ENCODE measurements at places on chromosomes 2 and 18.

GRCh38 chr2:20352230-20352578, 1.6 kb upstream of the PUM2 start:
- DNase-seq: no peak

DNA sequence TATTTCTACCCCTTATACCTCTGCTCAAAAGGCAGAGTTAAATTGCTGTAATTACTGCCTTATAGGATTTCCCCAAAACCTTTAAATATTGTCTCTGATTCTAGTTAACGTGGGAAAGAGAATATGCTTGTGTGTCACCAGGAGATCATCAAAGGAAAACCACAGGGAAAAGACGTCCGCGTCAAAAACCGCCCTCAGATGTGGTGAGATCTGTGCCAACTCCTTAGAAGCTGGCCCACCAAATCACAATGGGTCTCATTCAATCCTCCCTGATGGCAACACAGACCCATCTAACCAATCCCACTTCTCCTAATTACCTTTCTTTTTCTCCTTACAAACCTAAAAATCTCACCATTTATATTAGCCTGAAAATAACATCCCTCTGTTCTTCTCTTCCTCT, 25.4 kb downstream of the VPS54 start:
- DNase-seq: no peak

DNA sequence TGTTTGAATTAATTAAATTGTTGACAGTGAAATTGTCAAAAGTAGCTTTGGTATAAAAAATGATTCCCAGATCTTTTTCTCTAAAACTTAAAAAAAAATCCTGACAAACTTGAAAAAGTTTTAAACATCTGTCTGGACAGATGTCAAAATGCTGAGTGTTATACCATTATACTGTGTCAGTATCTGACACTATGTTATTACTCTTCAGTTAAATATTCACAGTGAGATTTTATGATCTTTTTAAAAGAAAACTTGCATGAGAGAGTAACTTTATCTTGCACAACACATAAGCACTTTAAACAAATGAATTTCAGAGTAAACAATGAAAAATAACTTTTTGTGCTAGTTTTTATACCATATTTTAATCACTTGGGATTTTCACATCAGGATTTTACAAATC, 167.4 kb downstream of the MEIS1 start:
- DNase-seq: no peak

DNA sequence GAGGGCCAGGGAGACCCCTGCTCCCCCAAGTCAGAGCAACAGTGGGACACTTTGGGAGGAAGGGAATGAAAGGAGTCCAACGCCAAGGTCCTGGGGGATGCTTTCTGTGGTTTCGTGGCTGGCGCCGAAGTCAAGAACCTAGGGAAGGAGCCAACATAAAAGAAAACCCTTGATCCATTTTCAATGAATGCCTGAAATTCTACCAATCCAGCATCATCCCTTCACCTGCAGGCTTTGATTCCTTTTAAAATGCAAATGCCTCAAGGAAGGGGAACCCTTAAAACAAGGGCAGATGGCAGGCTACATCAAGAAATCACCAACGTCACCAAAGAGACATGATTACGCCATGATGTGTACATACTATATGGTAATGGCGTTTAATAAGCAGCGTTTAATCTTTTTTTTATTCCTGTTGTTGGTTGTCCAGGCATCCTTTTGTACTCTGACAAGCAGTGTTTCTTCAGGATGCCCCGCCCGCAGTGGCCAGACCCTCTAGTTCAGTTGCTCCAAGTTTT, 123.3 kb upstream of the SLC1A4 start:
- DNase-seq: no peak

DNA sequence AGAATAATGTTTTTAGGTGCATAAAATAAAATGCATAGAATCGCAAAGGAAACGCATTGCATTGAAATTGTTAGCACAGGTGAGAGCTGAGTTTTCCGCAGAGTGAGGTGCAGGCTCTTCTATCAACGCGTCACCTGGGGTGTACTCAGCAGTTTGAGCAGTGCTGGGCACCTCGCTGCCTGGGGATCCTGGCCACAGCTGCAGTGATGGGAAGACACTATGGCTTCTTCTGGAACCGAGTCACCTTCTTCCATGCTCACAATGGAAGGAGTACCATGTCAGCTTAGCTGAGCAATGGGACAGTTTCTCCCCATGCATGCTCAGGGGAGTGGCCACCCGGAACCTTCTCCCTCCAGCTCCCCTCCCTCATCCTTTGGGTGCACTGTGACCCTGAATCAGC, 95.4 kb upstream of the OTOS start:
- DNase-seq: no peak

- no peak for DNase-seq
These were observed 234.5 kb downstream of the HDAC4 start for GRCh38 chr2:239166201-239166834.

DNA sequence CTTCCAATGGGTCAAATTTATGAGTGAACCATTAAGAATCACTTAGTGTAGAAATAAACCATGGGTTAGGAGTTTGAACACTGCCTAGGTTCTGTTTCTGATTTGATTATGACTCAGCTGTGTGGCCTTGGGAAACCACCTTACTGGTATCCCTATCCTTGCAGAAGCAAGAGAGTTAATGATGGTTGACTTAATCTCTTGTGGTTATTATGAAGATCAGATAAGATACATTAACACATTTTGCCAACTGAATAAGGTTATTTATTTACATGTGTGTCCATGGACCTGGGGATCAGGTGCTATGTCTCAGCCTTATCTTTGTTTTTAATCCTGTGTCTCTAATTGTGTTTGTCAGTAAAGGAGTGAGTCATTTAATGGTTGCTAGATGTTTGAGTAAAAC, 5.4 kb upstream of the KCNJ13 start:
- peak; percentile 56 for DNase-seq

DNA sequence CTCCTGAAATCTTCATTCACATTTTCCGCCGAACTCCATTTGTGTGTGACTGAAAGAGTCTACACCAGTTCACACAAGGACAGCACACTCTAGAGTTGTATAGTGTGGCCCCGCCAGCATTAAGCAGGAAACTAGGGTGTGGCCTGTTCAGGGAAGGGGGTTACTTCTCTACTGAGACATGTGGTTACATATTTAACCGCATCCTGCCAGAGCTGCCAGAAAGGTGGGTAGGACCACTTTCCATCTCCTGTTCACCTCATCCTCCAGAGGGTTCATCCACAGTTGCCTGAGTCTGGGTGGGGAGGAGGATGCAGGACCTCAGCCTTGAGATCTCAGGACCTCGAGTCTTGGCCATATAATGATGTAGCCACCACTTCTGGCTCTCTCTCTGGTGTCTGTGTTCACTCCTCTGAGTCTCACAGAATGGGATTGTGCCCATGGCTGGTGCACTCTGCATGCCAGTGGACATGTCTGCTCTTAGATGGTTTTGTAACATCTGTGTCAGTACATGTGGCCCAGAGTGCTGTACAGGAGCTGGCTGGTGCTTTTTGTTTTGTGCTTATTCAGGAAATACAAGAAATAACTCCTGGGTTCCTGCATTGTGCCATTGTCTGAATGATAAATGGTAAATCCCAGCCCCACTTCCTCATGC, 7.7 kb upstream of the SP140L start:
- DNase-seq: no peak

GRCh38 chr2:195536906-195537305, 120.1 kb upstream of the SLC39A10 start:
- DNase-seq: no peak

- no peak for DNase-seq
These were observed 7.4 kb downstream of the SCN3A start for GRCh38 chr2:165196411-165196810.

DNA sequence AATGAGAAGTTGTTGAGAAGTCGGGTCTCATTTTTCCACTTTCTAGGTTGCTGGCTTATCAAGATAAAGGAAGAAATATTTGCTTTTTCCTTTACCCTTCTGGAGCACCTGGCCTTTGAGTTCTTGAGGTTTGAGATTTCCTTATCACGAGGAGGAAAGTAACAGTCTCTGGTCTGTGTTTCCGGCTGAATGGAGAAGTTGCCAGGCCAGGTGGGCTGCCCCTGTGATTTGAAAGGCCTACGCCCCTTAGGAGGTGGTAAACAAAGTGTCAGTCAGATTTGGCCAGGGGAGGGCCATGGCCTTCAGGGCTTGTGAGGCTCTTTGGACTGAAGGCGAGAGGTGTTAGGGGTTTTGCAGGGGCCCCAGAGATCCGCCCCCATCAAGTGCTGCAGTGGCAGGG, 156.7 kb upstream of the HAAO start:
- DNase-seq: no peak

- no peak for DNase-seq
These were observed 287.6 kb downstream of the SETBP1 start for GRCh38 chr18:44968336-44968735.

- DNase-seq: no peak
These were observed 149.6 kb downstream of the ACKR3 start for GRCh38 chr2:236719192-236719635.

GRCh38 chr18:74949611-74950010, 259.3 kb downstream of the PTGR3 start:
- DNase-seq: no peak

- no peak for DNase-seq
These were observed 84.2 kb downstream of the PLB1 start for GRCh38 chr2:28580078-28580477.

DNA sequence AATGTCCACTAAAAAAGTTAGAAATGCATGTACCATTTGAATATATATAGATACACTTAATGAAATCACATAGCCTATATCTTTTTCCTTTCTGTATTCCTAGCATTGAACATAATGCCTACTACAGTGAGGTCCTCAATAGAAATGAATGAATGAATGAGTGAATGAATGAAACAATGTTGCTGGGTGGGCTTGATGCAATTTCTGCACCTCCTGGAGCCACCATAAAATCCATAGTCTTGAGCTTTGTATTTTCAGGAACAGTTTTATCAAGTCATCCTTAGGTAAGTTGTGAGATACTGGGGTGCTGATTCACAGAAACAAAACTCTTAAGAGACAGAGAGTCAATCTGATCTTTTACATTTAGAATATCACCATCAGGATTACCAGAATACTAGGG, 3.3 kb downstream of the CFAP53 start:
- no peak for DNase-seq

GRCh38 chr2:28234807-28235206, 157.9 kb upstream of the FOSL2 start:
- no peak for DNase-seq

DNA sequence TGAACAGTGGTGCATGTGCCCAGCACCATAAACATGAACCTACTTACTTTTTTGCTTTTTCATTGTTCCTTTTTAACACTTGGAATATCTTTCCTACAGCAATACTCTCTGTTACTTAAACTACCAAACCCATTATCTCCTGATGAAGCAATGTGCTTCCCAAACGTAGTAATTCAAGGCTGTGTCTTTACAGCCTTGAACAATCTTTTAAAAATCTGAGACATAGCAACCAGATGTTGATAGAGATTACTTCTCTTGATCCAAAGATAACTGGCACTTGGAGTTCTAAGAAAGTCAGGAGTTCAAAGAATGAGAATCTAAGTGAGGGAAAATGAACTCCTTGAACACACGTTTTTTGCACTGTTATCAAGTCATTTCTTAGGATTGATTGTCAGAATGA, 40.4 kb downstream of the ATP8B1 start:
- DNase-seq: no peak

GRCh38 chr2:1644427-1644826, 99.9 kb downstream of the PXDN start:
- DNase-seq: no peak

DNA sequence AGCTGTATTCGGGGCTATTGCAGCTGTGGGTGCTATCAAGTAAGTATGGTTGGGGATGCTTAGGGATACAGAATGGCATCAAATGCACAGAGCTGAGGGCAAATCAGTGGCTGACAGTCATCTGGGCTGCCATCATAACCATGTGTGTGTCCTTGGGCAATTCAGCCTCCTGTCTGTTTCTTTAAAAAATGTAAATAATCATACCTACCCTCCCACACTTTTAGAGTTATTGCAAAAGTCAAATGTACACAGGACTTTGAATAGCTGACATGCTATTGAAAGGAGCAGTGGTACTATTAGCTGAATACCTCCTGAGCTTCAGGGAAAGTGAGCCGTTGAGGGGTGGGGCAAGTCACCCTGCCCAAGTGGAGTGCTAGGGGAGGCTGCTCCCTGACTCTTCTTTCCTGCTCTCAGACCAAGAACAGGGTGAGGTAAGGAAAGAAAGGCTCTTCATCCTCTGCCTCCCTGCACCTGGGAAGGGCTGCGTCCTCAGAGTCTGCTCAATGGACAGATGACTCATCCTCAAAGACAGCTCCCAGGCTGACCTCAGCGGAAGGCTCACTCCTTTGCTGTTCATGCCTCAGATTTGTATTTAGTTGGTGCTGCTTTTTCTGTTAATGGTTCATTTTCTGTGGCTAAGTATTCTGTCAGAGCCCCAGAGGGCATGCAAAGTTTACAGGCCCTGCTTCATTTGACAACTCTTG, 54.9 kb upstream of the BZW1 start:
- peak; percentile 48 for DNase-seq

- peak; percentile 5 for DNase-seq
These were observed 150.4 kb downstream of the MTX2 start for GRCh38 chr2:176419591-176420071.

GRCh38 chr18:76565238-76566173, 70.5 kb upstream of the ZNF516 start:
- peak; percentile 93 for DNase-seq

DNA sequence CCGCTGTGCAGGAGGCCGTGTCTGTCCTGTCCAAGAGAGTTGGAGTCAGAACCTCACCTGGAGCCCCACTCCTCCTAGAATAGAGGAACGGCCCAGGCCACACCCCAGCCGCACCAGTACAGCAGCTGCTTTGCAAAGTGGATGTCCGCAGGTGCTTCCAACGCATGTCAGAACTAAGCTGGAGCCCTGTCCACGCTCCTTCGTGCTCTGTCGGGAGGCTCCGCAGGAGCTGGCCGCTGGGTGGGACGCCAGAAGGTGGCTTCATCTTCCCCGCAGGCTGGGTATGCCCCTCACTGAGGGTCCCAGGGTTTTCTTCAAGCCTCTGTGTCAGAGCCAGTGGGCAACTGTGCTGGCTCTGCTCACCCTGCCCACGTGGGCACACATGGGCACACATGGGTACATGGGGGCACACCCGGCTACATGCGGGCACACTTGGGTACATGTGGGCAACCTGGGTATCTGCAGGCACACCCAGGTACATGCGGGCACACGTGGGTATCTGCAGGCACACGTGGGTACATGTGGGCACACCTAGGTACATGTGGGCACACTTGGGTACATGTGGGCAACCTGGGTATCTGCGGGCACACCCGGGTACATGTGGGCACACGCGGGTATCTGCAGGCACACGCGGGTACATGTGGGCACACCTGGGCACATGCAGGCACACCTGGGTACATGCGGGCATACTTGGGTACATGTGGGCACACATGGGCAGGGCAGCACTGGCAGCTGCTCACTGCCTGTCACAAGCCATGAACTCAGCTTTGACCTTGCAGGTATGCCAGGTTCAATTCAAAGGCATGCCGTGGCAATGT, 67.1 kb upstream of the CTDP1 start:
- DNase-seq: no peak

DNA sequence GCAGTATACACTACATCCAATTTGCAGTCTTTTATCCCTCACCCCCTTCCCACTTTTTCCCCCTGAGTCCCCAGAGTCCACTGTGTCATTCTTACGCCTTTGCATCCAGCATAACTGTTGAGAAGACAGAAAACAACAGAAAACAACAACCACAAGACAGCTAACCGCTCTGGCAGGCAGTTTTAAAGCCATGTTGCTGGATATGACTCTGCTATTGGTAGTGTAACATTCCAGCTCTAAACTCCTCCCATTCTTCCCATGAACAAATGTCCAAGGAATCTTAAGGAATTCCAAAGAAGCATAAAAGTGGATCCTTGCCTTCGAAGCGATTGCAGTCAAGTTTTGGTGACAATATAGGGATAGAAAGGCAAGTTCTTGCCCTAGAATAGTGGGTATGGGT, 599.1 kb downstream of the NYAP2 start:
- DNase-seq: peak; percentile 11

GRCh38 chr2:46091004-46091403, 206.2 kb upstream of the EPAS1 start:
- no peak for DNase-seq

All from H4 (cell line).